ENCODE measurements at places on chromosomes 3 and 15. TPM values are rescaled to one million over a fixed set of nuclear protein-coding genes. Genes with fewer than 3 reads are reported as not detected.

DNA sequence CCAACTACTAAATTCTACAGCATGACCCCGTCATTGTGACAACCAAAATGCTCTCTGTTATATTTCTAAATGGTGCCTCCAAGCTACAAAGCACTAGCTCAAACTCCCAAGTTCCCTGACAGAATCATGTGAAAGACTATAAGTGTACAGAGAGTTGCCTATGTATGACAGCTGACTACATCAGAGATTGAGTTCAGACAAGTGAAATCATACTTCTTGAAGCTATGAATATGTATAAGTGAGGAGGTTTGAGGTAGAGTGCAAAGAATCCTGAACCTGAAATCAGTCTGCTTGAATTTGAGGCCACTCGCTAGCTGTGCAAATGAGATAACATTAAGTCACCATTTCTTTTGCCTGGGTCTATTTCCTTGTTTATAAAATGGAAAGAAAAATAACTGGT lies 63.9 kb upstream of the TP63 start:
- H3K27me3 ChIP-seq = no peaks in the 10 kb centered on the region
- H3K4me1 ChIP-seq = peaks cover 2% of the 10 kb centered on the region
- no peak overlapping the region for H3K27ac ChIP-seq
- H3K4me3 ChIP-seq = no peak overlapping the region
- H3K36me3 ChIP-seq = no peaks in the 10 kb centered on the region

The PPM1M gene
- 7.6 TPM for total RNA-seq

The FETUB gene
- total RNA-seq = 0.24 TPM

- peaks cover 27% of the 10 kb centered on the region for H3K4me1 ChIP-seq
- H3K27ac ChIP-seq = no peak overlapping the region
- no peak for DNase-seq
Measured at GRCh38 chr3:65831733-65832425, 206.8 kb downstream of the MAGI1 start.

GRCh38 chr3:53377794-53378193 lies 30.5 kb upstream of the DCP1A start:
- H3K4me1 ChIP-seq = no peaks in the 10 kb centered on the region
- H3K27me3 ChIP-seq = peaks cover 18% of the 10 kb centered on the region
- DNase-seq = no peak
- no peaks in the 10 kb centered on the region for H3K36me3 ChIP-seq

GRCh38 chr15:57144448-57144847 lies 226.0 kb downstream of the TCF12 start:
- DNase-seq = no peak
- H3K27ac ChIP-seq = no peak overlapping the region
- no peak overlapping the region for H3K4me3 ChIP-seq
- H3K27me3 ChIP-seq = no peaks in the 10 kb centered on the region
- no peaks in the 10 kb centered on the region for H3K36me3 ChIP-seq
- peaks cover 52% of the 10 kb centered on the region for H3K4me1 ChIP-seq

The IMPG2 gene
- total RNA-seq = 0.21 TPM

GRCh38 chr15:36707884-36708435 lies 128.5 kb downstream of the CDIN1 start:
- H3K27me3 ChIP-seq = no peaks in the 10 kb centered on the region
- no peaks in the 10 kb centered on the region for H3K4me1 ChIP-seq
- no peak overlapping the region for H3K27ac ChIP-seq
- peaks cover 41% of the 10 kb centered on the region for H3K36me3 ChIP-seq

DNA sequence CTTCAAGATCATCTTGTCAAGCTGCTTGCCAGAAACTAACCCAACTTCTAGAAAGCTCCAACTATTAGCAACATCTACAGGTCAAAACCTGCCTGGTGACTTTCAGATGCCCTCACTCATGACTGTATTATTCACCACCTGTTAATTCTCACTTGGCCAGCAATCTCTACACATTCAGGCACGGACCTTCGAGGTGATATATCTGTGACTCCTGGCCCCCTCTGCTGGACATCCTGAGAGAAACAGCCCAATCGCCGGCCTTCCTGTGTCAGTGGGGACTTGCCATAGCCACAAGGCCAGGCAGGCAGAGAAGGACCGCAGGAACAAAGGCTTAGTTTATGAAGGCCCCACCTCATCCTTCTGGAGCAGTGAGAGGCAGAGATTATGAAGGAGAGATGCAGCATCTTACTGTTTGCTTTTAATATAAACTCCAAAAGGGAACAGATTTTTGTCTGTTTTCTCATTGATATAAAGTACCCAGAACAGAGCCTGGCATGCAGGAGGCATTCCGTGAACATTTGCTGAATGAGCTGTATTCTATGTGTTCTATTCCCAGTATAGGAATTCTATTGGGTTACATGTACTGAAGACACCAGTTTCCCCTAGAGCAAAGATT lies 24.4 kb upstream of the OCA2 start:
- peaks cover 3% of the 10 kb centered on the region for H3K4me1 ChIP-seq
- peaks cover 81% of the 10 kb centered on the region for H3K36me3 ChIP-seq
- peak; percentile 51 for DNase-seq
- no peak overlapping the region for H3K27ac ChIP-seq
- H3K27me3 ChIP-seq = no peaks in the 10 kb centered on the region

The C3orf85 gene
- total RNA-seq = not detected

GRCh38 chr3:165464736-165465135 lies 268.6 kb upstream of the SLITRK3 start:
- DNase-seq = no peak
- no peaks in the 10 kb centered on the region for H3K4me1 ChIP-seq

DNA sequence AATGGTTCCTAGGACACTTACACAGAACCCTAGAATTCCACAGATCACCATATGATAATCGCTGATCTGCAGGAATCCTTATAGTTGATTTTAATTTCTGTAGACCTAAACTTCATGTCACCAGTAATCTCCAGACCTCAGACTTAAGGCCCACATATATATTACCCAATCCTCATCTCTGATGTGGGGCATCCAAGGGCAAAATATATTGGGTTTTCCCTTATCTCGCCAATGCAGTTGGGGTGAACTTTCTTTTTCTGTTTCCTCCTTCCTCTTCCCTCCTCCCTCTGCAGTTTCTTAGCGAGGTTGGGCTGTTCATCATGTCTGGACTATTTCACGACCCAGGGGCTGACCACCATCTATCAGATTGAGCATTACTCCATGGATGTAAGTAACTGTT lies 230.2 kb downstream of the P3H2 start:
- H3K27me3 ChIP-seq = no peaks in the 10 kb centered on the region
- DNase-seq = no peak
- no peak overlapping the region for H3K27ac ChIP-seq
- H3K36me3 ChIP-seq = no peaks in the 10 kb centered on the region

The ZNF502 gene
- total RNA-seq = 3.7 TPM

GRCh38 chr3:52286777-52287110 lies 884 bp upstream of the GLYCTK start:
- H3K27ac ChIP-seq = peak overlapping the region; percentile 97
- H3K4me1 ChIP-seq = peaks cover 36% of the 10 kb centered on the region
- no peaks in the 10 kb centered on the region for H3K36me3 ChIP-seq
- no peaks in the 10 kb centered on the region for H3K27me3 ChIP-seq

The LCTL gene
- not detected for total RNA-seq

The PLCL2 gene
- 35.5 TPM for total RNA-seq

The C3orf22 gene
- not detected for total RNA-seq

DNA sequence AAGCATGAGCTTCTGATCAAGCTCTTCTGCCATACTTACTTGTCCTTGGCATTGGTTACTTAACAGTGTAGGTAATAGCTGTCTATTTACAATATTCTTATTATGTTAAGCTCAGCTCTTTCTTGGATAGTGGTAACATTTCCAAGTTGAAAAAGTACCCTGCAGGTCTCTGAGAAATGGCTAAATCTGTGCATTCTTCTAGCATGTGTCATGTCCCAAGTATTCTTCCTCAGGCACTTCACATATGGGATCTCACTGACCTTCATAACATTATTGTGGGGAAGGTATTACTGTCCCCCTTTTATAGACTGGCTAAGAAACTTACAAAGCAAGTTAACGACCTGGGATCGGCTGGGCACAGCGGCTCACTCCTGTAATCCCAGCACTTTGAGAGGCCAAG lies 236.1 kb downstream of the RORA start:
- H3K27ac ChIP-seq = no peak overlapping the region
- DNase-seq = no peak
- H3K27me3 ChIP-seq = no peaks in the 10 kb centered on the region
- no peaks in the 10 kb centered on the region for H3K36me3 ChIP-seq

DNA sequence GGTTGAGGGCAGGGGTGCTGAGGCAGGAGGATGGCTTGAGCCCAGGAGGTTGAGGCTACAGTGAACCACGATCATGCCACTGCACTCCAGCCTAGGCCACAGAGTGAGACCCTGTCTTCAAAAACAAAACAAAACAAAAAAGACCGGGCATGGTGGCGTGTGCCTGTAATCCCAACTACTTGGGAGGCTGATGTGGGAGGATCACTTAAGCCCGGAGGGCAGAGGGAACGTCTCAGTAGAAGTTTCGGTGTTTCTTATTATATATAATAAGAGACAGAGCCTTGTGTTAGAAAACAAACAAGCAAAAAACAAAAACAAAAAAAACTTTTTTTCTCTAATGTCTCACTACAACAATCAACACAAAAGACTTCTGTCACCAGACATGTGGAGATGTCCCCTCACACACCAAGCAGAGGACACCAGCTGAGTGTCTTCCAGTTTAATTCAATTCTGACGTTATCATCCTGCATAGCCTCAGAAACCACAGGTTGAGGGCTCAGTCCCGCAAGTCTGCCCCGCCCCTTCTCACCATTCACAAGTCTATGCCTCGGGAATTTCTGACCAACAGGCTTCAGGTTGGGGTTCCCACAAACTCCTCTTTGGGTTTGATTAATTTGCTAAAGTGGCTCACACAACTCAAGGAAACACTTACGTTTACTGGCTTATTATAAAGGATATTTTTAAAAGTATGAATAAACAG lies 24.0 kb upstream of the EIF4A2 start:
- H3K4me3 ChIP-seq = no peak overlapping the region
- no peaks in the 10 kb centered on the region for H3K27me3 ChIP-seq
- no peaks in the 10 kb centered on the region for H3K4me1 ChIP-seq
- no peak for DNase-seq
- H3K36me3 ChIP-seq = no peaks in the 10 kb centered on the region
- H3K27ac ChIP-seq = no peak overlapping the region

The NRROS gene
- total RNA-seq = 5.9 TPM

- H3K27me3 ChIP-seq = peaks cover 7% of the 10 kb centered on the region
- H3K27ac ChIP-seq = no peak overlapping the region
- DNase-seq = no peak
- H3K4me3 ChIP-seq = no peak overlapping the region
- H3K4me1 ChIP-seq = no peaks in the 10 kb centered on the region
Measured at GRCh38 chr3:55544219-55544618, 57.1 kb upstream of the WNT5A start.

DNA sequence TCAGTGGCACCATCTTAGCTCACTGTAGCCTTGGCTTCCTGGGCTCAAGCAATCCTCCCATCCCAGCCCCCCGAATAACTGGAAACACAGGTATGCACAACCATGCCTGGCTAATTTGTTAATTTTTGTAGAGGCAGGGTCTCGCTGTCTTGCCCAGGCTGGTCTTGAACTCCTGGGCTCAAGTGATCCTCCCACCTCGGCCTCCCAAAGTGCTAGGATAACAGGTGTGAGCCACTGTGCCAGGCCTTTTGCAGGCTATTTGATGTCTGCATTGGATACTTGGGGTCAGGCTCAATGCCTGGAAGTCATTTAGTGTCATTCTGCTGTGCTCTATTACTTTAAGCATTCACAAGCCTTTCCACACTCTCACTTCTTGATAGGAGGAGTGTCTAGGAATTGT lies 17.6 kb downstream of the LIMD1 start:
- H3K27ac ChIP-seq = no peak overlapping the region
- no peaks in the 10 kb centered on the region for H3K36me3 ChIP-seq
- DNase-seq = no peak

GRCh38 chr3:114011059-114011797 lies 45.1 kb downstream of the CCDC191 start:
- no peaks in the 10 kb centered on the region for H3K27me3 ChIP-seq
- H3K27ac ChIP-seq = no peak overlapping the region
- no peaks in the 10 kb centered on the region for H3K36me3 ChIP-seq

- H3K36me3 ChIP-seq = no peaks in the 10 kb centered on the region
- no peaks in the 10 kb centered on the region for H3K27me3 ChIP-seq
- H3K4me1 ChIP-seq = no peaks in the 10 kb centered on the region
- no peak for DNase-seq
- H3K27ac ChIP-seq = no peak overlapping the region
Measured at GRCh38 chr3:116473602-116474001, 28.3 kb upstream of the LSAMP start.

- no peak overlapping the region for H3K27ac ChIP-seq
- no peaks in the 10 kb centered on the region for H3K36me3 ChIP-seq
- no peak for DNase-seq
- peaks cover 36% of the 10 kb centered on the region for H3K4me1 ChIP-seq
Measured at GRCh38 chr3:188279502-188280335, 125.8 kb downstream of the LPP start.

The ZNF35 gene
- 4.8 TPM for total RNA-seq

The TIMMDC1 gene
- 316 TPM for total RNA-seq

- no peaks in the 10 kb centered on the region for H3K27me3 ChIP-seq
- H3K27ac ChIP-seq = no peak overlapping the region
- H3K4me1 ChIP-seq = no peaks in the 10 kb centered on the region
- no peak for DNase-seq
- no peaks in the 10 kb centered on the region for H3K36me3 ChIP-seq
Measured at GRCh38 chr3:61340931-61341461, 89.7 kb upstream of the FHIT start.

- no peaks in the 10 kb centered on the region for H3K27me3 ChIP-seq
- H3K4me1 ChIP-seq = no peaks in the 10 kb centered on the region
- H3K4me3 ChIP-seq = no peak overlapping the region
- no peak for DNase-seq
- no peak overlapping the region for H3K27ac ChIP-seq
Measured at GRCh38 chr3:11084677-11085076, 69.6 kb upstream of the HRH1 start.

The CD276 gene
- total RNA-seq = 77.1 TPM

- peaks cover 17% of the 10 kb centered on the region for H3K4me1 ChIP-seq
- H3K27me3 ChIP-seq = no peaks in the 10 kb centered on the region
- H3K4me3 ChIP-seq = no peak overlapping the region
- peaks cover 22% of the 10 kb centered on the region for H3K36me3 ChIP-seq
Measured at GRCh38 chr3:66390013-66390412, 110.8 kb downstream of the LRIG1 start.

DNA sequence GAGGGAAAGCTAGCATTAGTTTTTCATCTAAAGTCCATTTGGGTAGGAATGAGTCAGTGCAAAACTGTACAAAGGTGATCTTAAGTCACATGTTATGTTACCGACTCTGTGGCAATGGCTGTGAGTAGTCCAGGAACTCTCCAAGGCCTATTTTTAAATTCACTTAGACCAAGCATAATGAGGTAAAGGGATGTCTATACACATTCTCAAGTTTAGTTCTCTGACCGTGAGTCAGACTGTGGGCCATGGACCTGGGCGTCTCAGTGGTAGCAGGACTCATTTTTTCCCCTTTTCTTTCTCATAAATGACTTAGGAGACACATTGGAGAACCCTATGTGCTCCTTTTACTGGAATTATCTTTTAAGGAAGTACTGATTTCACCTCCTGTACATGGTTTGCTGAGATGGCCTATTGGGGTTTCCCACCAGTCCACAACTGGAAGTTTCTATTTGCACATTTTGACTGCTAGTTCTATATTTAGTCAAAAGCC lies 488.7 kb upstream of the TPRG1 start:
- no peaks in the 10 kb centered on the region for H3K27me3 ChIP-seq
- H3K36me3 ChIP-seq = no peaks in the 10 kb centered on the region
- H3K4me1 ChIP-seq = peaks cover 32% of the 10 kb centered on the region
- DNase-seq = no peak
- no peak overlapping the region for H3K4me3 ChIP-seq

The THAP10 gene
- total RNA-seq = 4.5 TPM

The OXTR gene
- total RNA-seq = 0.12 TPM

GRCh38 chr3:14352002-14352627 lies 50.3 kb upstream of the SLC6A6 start:
- H3K27me3 ChIP-seq = peaks cover 45% of the 10 kb centered on the region
- H3K4me1 ChIP-seq = no peaks in the 10 kb centered on the region
- H3K4me3 ChIP-seq = no peak overlapping the region

- no peaks in the 10 kb centered on the region for H3K36me3 ChIP-seq
- H3K27ac ChIP-seq = peak overlapping the region; percentile 91
- no peak overlapping the region for H3K4me3 ChIP-seq
- peaks cover 71% of the 10 kb centered on the region for H3K4me1 ChIP-seq
Measured at GRCh38 chr15:63985221-63986184, 60.8 kb downstream of the DAPK2 start.

Measured in heart right ventricle (tissue), 16 donors.